ENCODE measurements at places on chromosomes 7 and 10.

- no peak for DNase-seq
These were observed 11.6 kb downstream of the ABCA13 start for GRCh38 chr7:48182718-48183369.

DNA sequence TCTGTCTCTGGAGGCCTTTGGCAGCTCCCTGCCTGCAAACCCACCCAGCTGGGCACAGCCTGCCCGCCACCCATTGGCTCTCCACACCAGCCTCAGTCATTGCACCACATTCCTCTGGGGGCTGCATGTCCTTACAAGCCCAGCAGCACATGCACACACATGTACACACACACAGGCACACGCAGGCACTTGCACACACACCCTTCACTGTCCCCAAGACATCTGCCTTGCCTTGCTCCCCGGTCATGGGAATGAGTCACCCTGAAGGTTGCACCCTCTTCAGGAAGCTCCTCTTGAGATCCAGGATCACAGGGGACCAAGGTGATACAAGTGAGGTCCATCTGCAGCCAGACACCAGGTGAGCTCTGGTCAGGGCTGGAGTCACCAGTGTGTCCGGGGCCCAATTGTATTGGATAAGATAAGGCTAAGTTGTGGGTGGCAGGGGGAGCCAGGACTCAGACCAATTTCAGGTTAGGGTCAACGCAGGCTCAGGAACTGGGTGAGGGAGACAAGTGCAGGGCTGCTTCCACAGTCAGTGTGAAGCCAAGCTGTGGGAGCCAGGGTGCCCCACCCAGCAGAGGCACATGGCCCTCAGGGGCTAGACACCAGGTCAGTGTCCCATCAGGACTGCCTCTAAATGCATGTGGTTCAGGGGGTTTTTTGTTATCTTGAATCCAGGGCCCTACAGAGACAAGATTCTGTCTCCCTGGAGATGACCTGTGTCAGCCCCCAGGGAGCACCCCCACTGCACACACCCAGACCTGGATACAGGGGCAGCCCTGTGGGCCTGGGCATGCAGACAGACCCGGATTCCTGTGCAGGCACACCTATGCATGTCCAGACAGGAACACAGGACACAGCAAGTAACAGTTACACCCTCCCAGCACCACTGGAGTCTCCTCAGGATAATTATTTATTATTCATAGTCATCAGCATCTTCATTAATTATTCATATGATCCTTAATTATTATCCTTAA is 33.8 kb downstream of the KCNH2 start:
- no peak for DNase-seq

GRCh38 chr10:132351611-132352010 is 19.6 kb downstream of the LRRC27 start:
- no peak for DNase-seq

DNA sequence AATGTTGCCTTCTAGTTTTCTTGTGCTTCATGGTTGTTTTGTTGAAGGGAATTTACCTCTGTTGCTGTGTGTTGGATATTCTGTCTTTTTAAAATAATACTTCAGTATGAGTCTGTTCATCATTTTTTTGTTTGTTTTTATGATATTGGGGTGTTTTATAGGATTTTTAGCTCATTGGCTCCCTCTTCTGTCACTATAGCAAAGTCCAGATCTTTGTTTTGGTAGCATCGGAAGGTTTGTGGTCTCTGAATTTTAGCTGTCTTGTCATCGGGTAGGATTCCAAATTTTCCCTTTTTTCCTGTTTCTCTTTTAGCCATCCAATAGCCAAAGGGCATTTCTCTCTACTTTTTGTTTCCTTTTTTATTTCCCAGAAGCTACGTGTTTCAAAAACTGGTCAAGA is 91.4 kb downstream of the EXOC4 start:
- DNase-seq = peak; percentile 40

DNA sequence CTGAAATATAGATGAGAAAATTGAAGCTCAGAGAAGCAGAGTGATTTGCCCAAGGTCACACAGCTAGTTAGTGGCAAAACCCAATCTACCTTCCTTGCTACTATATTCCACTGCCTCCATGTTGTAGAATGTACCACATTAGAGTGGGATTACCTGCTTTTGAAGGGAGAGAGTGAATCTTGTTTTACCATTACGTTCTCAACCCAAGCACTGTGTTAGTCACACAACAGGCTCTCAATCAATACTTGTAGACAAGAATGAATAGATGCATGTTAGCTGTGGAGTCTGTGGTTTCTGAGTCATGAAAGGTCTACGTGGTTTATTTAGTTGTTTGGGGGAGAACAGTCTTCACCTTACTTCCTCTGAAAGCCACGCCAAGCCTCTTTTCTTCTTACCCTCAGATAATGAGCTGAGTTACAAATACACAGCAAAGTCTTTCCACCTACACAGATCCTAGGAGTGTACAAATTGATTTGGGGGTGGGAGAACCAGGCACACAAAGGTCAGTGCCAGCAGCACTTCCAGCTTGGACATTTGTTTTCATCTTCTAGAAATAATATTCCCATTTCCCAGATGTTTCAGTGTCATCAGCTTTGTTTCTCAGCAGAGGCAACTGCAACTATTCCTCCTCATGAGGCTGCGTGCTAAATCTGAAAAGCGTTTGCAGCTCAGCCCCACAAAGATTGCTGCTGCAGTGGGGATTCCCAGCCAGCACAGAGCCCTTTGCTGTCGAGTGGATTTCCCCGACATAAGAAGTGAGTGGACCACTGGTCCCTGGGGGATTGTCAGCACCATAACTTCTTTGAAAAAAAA is 71.5 kb upstream of the ADO start:
- DNase-seq = peak; percentile 40

DNA sequence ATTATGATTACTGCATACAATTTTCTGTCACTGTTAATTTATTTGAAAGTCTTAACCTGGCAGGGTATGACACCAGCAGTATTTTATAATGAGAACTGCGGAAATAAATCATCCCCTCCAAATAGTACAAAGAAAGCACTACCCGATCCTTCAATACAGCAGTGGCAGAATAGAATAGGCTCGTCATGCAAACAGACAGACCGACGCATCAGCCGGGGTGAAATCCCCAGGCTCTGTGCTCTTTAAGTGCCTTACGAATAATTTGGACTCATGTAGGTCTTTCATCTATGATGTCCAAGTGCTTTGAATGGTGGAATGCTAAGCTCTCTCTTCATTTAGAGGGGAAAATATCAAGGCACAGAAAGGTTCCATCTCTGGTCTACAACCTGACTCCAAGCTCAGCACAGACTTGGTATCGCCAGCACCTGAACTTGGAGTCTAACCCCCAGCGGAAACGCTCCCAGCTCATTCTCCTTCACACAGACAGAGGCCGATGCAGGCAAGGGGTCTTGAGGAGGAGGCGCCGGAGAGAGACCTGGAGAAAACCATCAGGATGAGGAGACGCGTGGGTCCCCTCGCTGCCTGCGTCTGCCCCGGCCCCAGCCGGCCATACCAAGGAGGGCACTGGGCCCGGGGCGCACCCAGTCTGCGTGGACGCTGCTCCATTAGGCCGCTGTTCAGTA is 568.1 kb upstream of the MKI67 start:
- DNase-seq = no peak

GRCh38 chr7:36306222-36306621 is 83.4 kb upstream of the ANLN start:
- DNase-seq = no peak

DNA sequence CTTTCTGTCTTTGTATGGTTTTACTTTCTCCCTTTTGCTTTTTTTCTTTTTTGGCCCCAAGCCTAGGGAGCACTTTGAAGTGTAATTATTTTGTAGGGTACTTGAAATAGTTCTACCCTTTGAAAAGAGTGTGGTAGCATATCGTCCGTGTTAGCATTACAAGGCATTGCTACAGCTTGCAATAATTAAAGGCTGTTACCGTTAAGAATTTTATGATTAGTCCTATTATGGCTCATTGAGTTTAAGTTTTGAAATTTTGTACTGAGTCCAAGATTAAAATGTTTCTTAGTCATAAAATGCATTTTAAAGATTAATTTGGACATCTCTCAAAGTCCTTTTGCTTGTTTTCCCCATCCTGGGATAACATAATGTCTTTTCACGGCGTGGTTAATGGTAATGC is 490.0 kb upstream of the LRRN3 start:
- DNase-seq = no peak

DNA sequence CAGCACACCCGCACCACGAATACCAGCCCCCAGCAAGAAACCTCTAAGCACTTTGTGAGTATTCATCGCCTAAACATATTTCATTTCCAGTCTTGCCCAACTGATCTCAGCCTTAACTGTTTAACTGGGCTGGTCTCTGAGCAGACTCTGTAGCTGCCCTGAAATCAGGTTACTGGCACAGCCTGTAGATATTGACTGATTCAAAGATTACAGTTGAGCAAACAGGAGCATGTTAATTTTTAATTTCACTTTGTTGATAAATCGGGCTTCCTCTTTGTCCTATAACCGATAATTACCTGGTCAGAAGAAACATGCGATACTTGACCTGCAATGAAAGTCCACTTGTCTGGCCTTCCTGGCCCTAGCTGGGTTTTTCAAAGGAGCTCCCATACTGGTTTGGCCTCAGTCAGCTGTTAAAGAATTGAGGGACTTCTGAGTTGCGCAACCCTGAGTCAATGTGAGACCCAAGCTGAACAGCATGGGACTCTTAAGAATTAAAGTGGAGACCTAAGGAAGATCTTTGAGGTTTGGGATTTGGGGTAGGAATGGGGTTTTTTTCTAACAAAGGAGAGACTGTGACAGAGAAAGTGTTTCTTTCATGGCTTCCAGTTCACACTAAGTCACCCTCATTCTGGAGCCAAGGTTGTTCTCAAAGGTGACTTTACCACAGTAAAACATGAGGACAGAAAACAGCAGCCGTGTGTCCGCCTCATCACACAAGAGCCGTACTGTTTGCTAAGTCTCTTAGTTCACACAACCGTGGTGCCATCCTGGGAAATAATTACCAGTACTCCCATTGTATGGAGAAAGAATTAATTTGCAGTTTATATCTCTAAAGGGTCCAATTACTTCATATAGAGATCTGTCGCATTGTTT is 75.9 kb downstream of the PPP1R3C start:
- no peak for DNase-seq

DNA sequence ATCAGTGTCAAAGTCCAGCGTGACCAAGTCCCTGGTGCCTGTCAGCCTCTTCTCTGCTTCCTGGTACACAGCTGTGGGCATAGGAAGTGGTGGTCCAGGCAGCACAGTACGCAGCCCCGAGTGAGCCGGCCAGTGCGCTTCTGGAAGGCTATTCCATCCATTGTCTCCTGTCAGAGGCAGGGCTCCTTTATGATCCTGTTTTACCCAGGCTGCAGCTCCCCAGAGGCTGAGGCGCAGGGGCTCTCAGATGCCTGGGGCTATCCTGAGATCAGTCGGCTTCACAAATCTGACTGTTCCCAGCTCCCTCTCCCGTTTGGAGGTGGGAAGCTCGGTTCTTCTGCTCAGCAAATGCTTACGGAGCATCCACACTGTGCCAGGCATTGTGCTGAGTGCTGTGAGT is 70.3 kb downstream of the LANCL2 start:
- DNase-seq = no peak

- DNase-seq = no peak
These were observed 58.6 kb downstream of the PROSER2 start for GRCh38 chr10:11881477-11882417.

All from COLO829 (cell line).